NCI-H1694 treated with DMSO at 0.1 percent for 48 hours (cell line): ENCODE measurements at places on chromosomes 11 and 22.

GRCh38 chr11:4704790-4705334, 278 bp downstream of the MMP26 start:
- DNase-seq = no peak

- no peak for DNase-seq
Measured at GRCh38 chr11:70489276-70489675, 90.9 kb downstream of the CTTN start.

DNA sequence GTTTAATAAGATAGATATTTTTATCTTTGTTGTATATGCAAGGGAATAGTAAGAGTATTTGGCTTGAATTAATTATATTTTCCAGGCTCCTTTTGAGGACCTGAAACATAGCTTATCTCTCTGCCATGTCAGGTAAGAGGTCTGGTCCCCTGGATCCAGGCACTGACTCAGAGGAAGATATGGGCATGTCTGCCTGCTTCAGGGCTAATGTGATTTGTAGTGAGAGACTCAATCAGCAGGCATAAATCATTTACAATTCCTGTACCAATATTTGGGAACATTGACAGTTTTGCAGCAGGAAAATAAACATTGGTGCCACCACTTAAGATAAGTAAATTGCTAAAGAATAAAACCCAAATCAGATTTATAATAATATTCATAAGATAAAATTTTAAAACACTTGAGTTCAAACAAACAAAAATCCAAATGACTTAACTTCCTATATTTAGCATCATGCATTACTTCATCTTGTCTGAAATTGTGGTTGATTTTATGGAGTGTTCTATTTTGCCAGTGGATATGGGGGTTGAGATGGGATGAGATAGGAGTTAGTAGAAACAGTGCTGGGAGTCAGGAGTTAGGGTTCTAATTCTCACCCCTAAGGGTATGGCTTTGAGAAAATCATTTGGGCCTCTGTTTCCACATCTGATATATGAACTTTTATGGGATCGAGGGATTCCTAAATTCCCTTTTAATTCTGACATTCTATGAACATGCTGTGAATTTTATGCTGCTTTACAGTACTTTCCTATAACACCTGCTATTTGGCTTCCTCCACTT, 5.1 kb upstream of the CALCA start:
- DNase-seq = no peak

DNA sequence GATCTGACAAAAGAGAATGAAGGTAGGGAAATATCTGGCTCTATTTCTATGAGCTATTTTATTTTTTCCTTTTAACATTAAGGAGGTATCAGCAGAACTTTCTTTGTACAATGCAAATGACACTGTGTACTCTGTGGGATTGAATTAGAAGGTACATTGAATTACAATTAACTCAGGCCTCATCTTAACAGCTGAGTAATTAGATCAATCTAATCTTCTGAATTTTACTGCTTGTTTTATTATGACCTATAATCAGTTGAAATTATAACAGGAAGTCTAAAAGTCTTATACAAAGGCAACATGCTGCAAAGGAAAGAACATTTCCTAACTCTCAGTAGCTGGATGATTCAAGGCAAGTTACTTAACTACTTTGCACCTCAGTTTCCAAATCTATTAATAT, 69.8 kb downstream of the RELT start:
- DNase-seq = no peak

GRCh38 chr11:83427501-83427900, 141.3 kb upstream of the CCDC90B start:
- no peak for DNase-seq

DNA sequence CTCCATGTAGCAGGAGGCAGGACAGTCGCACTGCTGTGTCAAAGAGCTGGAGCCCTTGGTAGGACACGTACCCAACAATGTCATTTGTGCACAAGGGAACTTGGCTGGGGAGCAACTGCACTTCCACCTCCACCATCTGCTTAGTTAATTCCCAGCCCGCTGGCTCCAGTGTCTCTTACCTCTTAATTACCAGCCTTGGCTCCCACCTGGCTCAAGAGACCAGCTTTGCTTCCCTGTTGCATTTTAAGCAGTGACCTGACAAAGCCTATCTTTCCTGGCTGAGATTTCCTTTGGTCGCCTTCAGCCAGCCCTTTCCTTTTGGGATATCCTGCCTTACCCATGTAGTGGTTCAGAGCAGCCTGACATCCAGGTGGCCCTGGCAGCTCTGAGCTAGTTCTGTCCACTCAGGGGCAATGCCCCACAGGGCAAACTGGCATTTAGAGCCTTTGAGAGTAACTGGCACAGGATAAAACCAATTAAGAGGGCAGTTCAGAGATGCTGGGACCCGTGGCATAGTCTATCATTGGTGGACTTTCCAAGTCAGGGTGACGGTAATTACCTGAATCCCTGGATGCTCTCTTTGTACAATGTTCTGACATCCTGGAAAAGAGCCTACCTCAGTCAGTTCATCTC, 212.6 kb upstream of the SORL1-AS1 start:
- no peak for DNase-seq

DNA sequence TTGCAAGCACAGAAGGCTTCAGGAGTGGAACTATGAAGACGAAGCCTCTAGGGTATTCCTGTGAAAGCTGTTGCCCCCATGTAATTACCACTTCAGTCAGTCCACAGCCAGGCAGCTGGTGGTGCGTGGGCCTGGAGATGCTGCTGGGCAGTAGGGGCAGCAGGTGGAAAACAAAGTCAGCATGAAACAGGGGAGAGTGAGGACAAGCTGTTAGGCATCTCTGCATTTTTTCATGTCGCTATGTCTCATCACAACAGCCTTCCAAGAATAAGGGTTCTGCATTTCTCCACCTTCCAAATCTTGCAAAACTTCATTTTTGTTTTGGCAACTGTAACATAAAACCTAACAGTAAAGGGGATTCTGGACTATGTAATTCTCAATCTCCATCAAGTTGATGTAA, 757.5 kb downstream of the NELL1 start:
- DNase-seq = no peak

GRCh38 chr11:46513934-46514342, 79.9 kb downstream of the AMBRA1 start:
- DNase-seq = peak; percentile 54

- DNase-seq = no peak
Measured at GRCh38 chr22:21447694-21448402, 19.3 kb upstream of the TMEM191C start.

- DNase-seq = peak; percentile 88
Measured at GRCh38 chr11:61827571-61828378, at the start of gene FADS2. FADS2 (plus strand) TSS chr11:61828300; CDS start chr11:61828391, 91 bp downstream.

- no peak for DNase-seq
Measured at GRCh38 chr11:72703267-72704008, 29.2 kb upstream of the PDE2A start.

- no peak for DNase-seq
Measured at GRCh38 chr11:23103416-23103815, 243.1 kb upstream of the CCDC179 start.

- DNase-seq = no peak
Measured at GRCh38 chr11:41414771-41415440, 44.5 kb downstream of the LRRC4C start.

- no peak for DNase-seq
Measured at GRCh38 chr11:108196901-108197300, 25.5 kb downstream of the NPAT start.

DNA sequence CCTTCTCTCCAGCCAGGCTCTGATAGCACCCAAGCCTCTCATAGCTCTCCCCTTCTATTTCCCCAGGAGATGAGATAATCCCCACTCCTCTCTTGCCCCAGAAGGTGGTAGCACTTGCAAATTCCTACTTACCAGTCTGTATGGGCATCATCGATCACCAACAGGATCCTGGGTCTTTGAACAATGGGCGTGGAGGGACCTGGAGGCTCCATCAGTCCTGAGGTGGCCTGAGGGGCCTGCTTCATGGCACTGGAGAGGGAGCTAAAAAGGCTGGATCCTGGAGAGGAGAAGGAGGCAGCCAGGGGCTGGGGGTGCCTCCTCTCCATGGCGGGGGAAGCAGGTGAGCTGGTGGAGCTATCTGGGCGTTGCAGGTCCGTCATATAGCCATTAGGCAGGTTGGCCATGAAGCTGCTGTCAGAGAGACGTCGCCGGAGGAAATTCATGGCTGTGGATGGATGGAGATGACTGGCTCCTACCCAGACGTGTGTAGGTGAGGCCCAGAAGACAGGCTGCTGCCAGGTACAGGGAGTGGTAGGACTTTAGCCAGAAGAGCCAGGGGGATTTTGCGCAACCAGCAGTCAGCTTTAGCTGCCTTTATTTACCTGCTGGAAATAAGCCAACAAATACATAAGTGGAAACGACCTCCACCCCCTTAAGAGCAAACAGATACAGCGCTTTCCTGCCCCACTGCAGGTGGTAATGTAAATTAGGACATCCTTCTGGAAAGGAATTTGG, 51.8 kb downstream of the SYN3 start:
- DNase-seq = no peak

GRCh38 chr11:58829786-58830185, 14.7 kb downstream of the GLYATL2 start:
- DNase-seq = no peak

- DNase-seq = peak; percentile 50
Measured at GRCh38 chr11:1410366-1411291, 20.9 kb downstream of the BRSK2 start.
